Central memory CD8-positive, alpha-beta T cell (primary cell): ENCODE measurements at places on chromosomes 3 and 15.

DNA sequence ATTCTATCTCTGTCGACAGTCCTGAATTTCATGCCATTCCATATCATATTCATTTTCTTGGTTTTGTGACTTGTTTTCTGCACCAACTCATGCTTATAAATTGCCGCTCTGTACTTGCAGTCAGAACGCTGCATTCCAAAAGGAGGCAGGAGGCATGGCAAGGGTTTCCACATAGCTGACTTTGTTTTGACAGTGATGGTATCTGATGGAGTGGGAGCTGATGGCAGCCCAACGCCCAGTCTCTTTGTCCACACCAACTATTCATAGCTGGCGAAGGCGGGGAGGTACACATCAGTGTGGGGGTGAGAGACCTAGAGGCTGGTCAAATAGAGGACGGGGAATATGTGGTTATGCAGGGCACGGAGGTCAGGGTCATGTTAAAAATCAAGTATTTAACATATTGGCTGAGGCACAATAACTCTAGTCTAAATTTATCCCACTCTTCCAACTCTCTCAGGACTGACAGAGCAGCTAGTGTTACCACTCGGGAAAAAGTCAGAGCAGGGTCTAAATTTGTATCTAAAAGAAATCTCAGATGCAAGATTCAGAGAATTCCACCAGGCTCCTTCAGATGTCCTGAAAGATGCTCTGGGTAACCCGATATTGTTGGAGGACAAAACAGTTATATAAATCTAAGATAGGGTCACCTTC, 67.8 kb upstream of the ATP13A3 start:
- no peak for DNase-seq

GRCh38 chr3:98563661-98564281, 29.6 kb downstream of the CPOX start:
- no peak for DNase-seq

GRCh38 chr3:119279101-119279554, 15.1 kb upstream of the ARHGAP31 start:
- DNase-seq: no peak

DNA sequence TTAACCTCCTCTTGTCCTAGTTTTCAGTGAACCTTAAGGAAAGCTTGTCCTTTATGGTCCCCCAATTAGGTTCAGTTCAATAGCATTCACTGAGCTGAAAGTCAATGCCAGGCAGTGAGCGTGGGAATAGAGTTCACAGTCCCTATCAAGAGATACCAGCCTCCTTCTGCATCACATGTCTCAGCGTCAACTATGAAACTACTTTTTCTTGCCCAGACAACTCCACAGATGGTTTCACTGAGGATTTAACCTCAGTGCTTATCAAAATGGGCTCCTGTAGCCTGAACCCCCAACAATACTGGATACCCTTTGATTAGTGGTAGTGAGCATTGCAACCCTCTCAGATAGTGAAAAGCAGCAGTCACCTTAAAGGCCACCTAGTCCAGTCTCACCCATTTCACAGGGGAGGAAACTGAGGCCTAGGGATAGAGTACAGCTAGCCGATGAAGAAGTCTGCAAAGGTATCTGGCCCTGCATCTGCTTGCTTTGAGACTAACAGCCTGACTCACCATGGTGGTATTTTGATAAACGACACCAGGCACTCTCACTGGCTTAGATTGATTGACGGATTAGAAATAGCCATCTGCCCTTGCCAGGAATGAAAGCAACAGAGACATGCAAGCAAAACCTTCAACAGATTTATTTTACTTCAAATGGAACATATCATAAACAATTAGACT, 1.6 kb upstream of the UBA3 start:
- no peak for DNase-seq

- no peak for DNase-seq
These were observed 346.2 kb upstream of the CBLB start for GRCh38 chr3:106215047-106215446.

- DNase-seq: no peak
These were observed 36.9 kb upstream of the MEIS2 start for GRCh38 chr15:37137221-37137620.

DNA sequence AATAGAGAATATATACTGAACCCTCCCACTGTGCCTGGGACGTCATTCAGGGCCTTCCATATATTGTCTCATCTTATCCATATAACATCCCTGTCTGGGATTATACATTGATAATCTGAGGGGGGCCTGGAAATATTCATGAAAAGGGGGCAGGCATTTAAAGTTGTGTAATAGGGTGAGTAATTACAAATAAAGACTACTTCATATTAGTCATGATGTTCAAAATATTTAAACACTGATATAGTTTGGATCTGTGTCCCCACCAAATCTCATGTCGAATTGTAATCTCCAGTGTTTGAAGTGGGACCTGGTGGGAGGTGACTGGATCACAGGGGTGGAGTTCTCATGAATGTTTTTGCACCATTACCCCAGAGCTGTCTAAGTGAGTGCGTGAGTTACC, 97.8 kb downstream of the AQP9 start:
- DNase-seq: no peak

DNA sequence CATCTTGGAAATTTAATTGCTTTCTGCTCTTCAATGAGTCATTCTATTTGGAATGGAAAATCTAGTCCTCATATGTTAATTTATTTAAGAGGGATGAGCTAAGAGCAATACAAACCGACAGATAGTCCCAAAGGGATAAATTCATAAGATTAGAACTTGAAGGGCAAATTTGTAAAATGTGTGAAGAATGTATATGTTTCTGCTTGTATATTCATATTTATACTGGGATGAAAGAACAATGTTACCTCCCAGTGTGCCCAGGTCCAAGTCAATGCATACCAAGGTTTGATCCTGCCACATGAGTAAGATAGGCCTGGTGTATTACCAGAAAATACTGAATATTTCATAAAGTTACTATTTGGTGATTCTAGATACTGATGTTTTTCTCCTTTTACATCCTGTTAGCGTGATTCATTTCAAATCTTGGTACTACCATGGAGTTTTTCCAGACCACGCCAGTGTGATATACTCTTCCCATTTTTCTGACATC, 255.6 kb upstream of the SEMA6D start:
- DNase-seq: no peak

GRCh38 chr3:127606981-127607595, 8.9 kb downstream of the MCM2 start:
- DNase-seq: no peak

DNA sequence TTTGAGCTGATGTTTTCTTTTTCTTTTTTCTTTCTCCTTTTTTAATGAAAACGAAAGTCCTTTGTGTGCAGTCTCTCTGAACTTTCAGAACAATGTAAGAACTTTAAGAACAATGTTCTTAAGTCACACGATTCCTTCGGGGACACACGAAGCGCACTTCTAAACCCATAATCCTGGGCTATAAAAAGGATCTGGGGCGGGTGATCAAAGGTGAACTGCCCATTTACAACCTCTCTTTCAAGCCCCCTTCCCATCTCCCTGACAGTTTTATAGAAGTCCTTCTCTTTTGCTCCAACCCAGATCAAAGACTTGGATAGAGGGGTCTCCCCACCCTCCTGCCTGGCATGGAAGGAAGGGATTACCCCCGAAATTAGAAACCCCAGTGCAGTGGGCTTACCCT, 126.8 kb downstream of the BDH1 start:
- DNase-seq: no peak

DNA sequence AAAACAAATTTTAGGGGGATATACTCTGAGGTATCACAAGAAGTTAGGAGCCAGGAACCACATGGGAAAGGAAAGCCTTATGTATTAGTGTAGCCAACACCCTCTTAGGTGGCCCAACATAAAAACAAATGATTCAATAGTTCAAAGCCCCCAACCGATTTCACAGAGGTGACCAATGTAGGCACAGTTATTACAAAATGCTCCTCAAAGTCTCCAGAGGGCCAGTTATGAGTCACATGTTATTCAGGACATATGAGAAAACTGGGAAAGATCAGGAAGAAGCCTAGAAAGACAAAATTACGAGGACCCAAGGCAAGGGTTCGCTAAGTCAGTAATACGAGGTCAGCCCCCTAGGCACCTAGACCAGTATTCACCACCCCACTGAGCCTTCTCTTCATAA, 29.9 kb upstream of the FBN1 start:
- DNase-seq: no peak

DNA sequence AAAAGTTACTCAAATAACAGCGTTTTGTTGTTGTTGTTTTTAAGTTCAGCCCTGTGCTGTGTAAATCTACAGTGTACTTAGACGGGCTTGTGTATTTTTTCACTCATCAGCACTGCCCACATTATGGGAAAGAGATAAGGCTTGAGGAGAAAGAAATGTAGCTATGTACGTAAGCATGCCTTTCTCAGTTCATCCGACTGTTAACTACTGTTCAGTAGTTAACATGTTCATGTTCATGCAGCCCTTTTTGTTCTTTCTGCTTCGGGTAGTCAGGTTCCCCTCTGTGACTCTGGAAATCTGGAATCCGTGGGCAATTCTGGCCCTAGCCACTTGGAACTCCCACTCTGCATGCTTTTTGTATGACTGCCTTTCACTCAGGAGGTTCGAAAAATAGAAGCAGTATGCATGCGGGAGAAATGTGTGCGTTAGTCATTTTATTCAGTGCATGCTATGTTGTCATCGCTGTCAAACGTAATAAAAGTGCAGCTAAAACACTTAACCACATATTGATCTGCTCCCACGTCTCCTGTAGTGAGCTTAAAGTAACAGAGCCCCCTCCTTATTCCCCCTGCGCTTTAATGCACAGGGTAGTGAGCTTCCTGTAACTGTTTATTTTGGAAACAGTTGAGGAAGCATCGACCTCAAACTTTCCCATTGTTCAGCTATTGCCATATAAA, 283.1 kb upstream of the NR2F2 start:
- DNase-seq: no peak

DNA sequence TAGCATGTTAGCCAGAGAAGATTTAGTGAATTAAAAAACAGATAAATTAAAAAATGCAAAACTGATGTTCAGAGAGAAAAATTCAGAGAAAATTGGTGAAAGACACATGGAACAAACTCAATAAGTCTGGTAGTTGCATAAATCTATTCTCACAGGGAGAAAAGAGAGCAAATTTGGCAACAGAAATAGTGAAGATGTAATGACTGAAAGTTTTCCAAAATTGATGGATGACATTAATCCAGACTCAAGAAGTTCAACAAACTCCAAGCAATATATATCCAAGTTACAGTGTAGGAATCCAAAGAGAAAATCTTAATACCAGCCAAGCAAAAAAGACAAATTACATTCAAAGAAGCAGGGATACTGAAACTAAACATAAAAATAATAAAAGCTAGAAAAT, 302.7 kb upstream of the ARPP21 start:
- no peak for DNase-seq

GRCh38 chr3:128617270-128617556, 33.4 kb downstream of the RPN1 start:
- DNase-seq: no peak

DNA sequence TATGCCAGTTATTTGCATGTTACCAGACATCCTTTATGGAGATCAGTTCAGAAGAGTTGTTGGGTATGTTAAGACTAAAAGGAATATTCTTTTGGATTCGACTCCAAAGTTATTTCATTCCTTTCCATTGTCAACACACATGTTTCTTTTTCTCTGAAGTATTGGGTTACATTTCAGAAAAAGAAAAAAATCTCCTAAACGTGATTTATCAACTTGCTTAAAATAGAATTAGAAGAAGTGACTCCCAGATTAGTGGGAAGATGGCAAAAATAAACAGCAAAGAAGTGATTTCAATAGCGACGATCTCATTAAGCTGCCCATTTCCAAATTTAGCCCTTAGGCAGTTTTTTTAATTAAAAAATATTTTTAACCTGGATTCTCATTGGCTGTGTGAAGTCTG, 85.4 kb downstream of the TIGIT start:
- no peak for DNase-seq

- DNase-seq: no peak
These were observed 243.9 kb downstream of the SHQ1 start for GRCh38 chr3:72604328-72604727.

- no peak for DNase-seq
These were observed 135.9 kb downstream of the RSL24D1 start for GRCh38 chr15:55060836-55061235.

GRCh38 chr3:51559411-51559888, 20.9 kb downstream of the RAD54L2 start:
- no peak for DNase-seq

GRCh38 chr15:64247906-64248541, 85.2 kb upstream of the PPIB start:
- DNase-seq: peak; percentile 32

DNA sequence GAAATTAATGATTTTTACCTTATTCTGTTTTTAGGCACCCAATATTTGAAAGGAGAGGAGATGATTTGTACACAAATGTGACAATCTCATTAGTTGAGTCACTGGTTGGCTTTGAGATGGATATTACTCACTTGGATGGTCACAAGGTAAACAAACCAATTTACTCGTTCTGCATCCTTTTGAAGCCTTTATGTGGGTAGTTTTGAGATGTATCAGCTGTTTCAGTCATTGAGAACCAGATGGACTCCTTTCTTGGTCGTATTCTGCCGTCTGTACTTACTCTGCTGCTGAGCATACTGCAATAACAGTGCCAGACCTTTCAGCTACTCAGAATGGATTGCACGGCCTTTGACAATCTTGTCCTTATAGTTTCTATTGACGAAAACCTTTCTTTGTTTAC, 13.3 kb downstream of the DNAJB11 start:
- DNase-seq: no peak

DNA sequence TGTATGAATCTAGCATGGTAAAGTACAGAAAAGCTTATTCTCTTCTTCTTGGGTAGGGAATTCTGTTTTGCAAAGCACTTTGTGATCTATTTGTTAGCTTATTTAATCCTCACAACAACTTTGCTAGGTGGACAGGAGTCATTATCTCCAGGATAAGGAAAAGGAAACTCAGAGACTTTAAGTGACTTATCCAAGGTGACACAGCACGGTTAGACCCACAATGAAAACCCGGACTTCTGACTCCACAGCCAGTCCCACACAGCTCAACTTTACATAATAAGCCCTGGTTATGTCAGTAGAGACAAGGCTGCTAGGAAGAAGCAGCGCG, 384 bp upstream of the NDUFB4 start:
- no peak for DNase-seq

DNA sequence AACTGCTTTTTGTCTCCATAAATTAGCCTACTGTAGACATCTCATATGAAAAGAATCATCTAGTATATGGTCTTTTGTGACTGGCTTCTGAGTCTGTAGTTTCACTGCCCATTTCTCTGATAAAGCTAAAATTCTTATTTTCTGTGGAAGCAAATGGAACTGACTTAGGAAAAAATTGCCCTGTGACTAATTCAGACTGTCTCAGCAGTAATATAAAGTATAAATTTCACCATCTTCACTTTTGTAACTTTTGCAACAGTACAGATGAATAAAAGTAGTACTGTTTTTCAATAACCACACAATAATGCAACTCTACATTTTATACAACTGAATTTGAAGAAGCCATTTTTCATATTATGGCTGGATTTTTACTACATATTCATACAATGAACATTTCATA, 104.1 kb downstream of the TBC1D5 start:
- DNase-seq: no peak

GRCh38 chr3:134048278-134048996, 18.7 kb upstream of the SLCO2A1 start:
- DNase-seq: no peak

DNA sequence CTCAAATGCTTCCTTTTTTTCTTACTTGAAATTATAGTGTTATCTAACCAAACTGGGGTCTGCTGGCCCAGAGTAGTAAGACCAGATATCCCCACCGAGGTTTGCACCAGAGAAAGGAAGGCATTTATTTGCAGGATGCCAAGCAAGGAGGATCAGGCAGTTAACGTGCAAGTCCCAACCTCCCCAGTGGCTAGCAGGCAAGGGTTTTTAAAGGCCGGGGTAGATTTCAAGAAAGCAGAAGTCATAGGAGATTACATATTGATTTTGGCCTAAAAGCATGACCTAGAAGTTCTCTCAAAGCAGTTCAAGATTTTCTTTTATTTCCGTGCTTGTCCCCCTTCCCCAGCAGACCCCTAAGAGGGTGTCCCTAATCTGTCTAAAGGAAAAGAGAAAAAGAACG, 32.8 kb upstream of the STRIT1 start:
- DNase-seq: no peak
